ENCODE measurements at places on chromosomes 4 and X. TPM values are rescaled to one million over a fixed set of nuclear protein-coding genes. Genes with fewer than 3 reads are reported as not detected.

DNA sequence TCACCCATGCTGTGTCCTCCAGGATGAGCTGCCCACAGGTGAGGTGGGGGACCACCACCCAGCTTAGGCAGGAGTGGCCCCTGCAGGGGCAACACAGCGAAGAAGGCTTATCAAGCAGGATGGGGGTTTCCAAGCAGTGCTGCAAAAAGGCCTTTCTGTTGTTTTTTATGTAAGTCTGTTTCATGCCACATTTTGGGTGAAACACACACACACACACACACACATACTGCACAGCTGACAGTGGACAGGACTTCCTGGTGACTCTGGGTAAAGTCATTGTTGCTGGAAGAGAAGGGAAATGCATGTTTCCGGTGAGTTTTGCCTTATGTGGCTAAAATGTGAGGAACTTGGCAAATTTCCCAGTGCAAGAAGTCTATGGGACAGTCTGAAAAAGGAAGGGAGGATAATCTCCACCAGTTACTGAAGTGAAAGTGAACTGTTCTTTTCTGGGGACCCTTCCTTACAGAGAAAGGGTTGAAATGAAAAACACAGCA is 119.2 kb downstream of the IRF2 start:
- DNase-seq = no peak

GRCh38 chr4:57265831-57266582 is 155.8 kb upstream of the IGFBP7 start:
- no peak for DNase-seq

DNA sequence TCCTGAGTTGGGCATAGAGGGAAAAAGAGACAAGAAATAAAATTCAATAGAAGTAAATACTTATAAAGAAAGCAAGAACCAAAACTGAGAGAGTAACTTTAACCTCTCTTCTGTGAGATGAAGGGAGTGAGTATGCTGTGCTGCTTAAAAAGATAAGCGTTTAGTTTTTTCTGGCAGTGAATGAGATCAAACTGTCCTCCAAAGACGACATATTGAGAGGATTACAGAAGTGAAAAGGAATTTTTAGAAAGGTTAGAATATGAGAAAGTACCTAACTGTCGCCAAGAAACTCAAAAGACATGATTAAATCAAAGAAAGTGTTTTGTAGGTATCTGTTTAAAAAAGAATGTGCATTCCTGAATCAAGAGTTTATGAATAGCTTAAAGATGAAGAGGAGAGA is 16.0 kb downstream of the GAB1 start:
- DNase-seq = no peak

SLC4A4 gene
- total RNA-seq = 4.9 TPM

- DNase-seq = no peak
Observed at GRCh38 chrX:44062840-44063239, 89.7 kb upstream of the NDP start.

GALNT7 gene
- total RNA-seq = 35.8 TPM

DNA sequence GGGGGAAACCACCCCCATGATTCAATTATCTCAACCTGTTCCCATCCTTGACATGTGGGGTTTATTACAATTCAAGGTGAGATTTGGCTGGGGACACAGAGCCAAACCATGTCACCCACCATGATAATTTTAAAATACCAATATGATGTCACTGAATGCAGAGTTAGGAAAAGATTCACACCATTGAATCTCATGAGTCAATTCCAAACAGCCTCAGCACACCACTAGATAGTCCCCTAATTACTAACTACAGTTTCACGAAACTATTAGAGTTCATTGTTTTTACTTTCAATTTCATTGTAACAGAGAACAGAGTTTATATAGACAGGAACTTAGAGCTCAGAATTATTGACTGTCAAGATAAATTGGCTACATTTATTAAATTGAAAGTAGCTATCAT is 410.2 kb downstream of the FAM47A start:
- no peak for DNase-seq

- DNase-seq = no peak
Observed at GRCh38 chr4:144788469-144788868, 142.5 kb downstream of the HHIP start.

DNA sequence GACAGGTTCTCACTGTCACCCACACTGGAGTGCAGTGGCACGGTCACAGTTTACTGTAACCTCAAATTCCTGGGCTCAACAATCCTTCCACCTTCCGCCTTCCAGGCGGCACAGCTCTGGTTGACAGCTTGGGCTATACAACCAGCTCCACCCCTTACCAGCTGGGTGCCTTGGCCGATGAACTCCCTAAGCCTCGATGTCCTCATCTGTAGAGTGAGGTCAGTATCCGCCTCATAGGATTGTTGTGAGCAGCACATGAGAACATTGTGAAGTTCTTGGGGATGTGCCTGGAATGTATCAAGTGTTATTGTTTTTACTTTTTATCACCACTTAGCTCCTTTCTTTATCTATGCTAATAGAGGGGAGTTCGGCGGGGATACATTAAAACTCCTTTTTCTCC is 23.3 kb downstream of the UCHL1 start:
- DNase-seq = no peak

DNA sequence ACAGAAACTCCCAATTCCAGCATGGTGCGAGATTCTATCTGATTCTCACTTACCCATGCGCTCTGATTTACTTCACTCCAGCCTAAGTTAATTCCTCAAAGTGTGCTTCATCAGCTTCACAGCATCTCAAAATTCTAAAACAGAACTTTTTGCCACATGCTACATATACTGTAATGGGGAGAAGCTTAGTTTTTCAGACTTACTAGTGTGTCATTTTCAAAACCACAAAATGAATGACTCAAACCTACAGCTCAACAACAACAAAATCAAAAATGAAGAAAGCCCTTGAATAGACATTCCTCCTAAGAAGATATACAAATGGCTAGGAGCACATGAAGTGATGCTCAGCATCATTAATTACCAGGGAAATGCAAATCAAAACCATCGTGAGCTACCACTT is 14.9 kb downstream of the IRF2 start:
- DNase-seq = no peak

DNA sequence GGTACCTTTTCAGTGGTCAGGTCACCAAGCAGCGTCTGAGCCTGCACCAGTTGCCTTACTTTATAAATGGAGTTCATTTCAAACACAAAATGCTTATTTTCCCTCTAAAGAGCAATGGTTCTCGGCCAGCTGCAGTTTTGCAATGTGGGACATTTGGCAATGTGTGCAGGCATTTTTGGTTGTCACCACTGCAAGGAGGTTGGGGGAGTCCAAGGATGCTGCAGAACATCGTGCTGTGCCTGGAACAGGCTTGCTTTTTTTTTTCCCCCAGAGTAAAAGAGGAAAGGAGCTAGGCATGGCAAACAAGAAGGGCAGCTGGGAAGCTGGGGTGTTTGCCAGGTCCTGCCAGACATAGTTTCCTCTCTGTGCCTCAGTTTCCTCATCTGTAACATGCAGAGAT is 115.6 kb downstream of the GPR143 start:
- no peak for DNase-seq

NUDT11 gene
- total RNA-seq = 17.1 TPM

CLCN4 gene
- total RNA-seq = 5.7 TPM

BTC gene
- total RNA-seq = 1.6 TPM

GRCh38 chr4:132593717-132594400 is 555.2 kb upstream of the PCDH10 start:
- no peak for DNase-seq

GRCh38 chrX:154371789-154372300 is 2.6 kb downstream of the FLNA start:
- no peak for DNase-seq

ZBTB33 gene
- total RNA-seq = 20.3 TPM

GRCh38 chrX:151153086-151153485 is 23.3 kb upstream of the GPR50 start:
- DNase-seq = no peak

GRCh38 chr4:152050106-152050505 is 289.3 kb upstream of the GATB start:
- DNase-seq = no peak

C4orf36 gene
- 1.6 TPM for total RNA-seq

DNA sequence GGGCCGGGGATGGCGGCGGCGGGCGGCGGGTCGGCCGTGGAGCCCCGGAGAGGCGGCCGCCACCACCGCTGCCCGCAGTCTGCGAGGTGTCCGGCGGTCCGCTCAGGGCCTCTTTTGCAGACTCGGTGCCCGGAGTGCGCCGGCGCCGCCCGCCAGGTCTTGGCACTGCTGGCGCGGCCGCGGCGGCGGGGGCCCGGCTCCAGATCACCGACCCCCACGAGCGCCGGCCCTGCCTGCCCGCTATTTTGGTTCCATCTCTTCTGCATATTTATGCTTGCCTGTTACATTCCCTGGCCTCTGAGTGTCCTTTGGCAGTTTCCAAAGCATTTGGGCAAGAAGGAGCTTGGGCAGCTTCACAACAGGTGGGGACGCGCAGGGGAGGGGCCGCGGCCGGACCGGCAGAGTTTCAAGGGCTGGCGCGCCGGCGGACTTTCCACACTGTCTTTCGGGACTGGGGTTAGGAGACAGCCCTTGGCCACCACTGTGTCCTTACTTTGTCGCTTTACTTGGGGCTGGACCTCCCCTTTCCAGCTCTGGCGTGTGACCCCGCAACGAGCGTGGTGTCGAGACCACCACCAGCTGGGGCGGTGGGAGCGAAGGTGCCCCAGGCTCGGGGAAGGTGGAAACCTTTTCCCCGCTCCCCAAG is 668 bp upstream of the TAPT1 start:
- peak; percentile 31 for DNase-seq

C4orf50 gene
- 0.02 TPM for total RNA-seq

DNA sequence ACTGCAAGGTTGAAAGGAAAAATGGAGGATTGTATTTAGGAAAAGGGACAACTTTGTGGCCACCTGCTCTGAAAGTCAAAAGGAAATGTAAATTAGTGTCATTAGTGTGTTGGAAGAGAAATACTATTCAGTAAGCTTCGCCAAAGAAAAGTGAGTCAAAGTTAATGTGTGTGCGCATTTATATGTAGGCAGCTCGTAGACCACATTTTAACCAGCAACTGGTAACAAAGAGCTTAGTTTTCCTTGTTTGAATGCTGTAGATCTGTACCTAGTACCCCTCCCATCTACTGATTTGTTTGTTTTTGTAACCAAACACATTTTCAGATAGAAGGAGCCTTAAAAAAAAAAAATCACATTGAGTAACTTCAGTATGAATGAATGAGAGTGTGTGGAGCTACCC is 69.3 kb downstream of the GPAT3 start:
- no peak for DNase-seq

ATP2B3 gene
- total RNA-seq = 0.83 TPM

Data from mesothelial cell of epicardium (in vitro differentiated cells).